ENCODE measurements at places on chromosomes 6 and 20.

GRCh38 chr6:109024784-109025183 is 69.9 kb downstream of the SESN1 start:
- DNase-seq = no peak

DNA sequence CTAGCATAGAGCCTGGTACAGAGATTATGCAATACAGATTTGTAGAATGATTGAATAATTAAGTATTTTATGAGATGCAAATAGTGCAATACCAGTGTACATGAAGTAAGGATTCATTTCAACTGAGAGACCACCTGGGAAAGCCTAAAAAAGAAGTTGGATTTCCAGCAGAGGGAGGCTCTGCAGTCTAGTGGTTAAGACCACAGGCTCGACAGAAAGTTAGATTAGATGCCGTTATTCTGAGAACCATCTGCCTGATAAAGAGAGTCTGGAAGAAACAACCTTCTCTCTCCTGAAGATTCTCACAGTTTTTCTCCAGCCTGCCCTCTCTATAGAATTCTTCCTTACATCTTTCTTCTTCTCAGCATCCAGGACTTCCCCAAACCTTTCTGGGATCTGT is 13.6 kb upstream of the TNFRSF21 start:
- no peak for DNase-seq

- no peak for DNase-seq
Measured at GRCh38 chr6:69097948-69098347, 462.9 kb downstream of the ADGRB3 start.

DNA sequence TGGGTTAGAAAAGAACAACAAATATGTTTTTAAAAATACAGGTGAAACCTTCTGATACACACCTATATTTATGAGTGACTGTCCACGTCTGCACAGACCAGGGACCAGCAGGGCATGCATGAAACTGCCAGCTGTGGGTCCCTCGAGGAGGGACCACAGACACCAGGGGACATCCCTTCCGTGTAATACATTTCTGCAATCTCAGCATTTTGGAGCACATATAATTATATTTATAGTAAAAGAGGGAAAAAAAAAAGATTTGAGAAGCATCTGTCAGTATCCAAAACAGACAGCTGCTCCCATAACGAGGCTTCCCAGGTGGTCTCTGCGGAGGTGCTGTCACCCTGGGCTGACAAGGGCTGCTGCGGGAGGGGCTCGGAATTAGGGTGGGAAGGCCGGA is 40.2 kb downstream of the PMEPA1 start:
- no peak for DNase-seq

DNA sequence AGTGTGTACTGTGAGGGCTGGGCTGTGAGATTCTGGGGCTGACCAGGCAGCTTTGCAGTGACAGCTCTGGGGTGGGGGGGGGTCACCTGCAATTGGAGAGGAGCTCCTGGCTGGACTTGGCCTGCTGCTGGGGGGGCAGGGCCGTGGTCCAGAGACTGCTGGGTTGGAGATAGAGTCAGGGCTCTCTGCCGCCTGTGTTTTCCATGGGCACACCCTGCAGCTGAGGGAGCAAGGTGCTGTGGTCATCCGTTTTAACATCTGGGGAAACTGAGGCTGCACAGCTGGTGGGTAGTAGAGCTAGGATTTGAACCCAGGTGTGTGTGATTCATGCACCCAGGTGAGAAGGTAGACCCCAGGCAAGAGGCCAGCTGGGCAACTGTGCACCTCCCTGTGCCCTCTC is 7.3 kb downstream of the DLGAP4 start:
- DNase-seq = peak; percentile 4

- DNase-seq = no peak
Measured at GRCh38 chr6:4612636-4613171, 163.5 kb upstream of the CDYL start.

GRCh38 chr20:60473211-60473610 is 515.0 kb downstream of the CDH26 start:
- DNase-seq = no peak

DNA sequence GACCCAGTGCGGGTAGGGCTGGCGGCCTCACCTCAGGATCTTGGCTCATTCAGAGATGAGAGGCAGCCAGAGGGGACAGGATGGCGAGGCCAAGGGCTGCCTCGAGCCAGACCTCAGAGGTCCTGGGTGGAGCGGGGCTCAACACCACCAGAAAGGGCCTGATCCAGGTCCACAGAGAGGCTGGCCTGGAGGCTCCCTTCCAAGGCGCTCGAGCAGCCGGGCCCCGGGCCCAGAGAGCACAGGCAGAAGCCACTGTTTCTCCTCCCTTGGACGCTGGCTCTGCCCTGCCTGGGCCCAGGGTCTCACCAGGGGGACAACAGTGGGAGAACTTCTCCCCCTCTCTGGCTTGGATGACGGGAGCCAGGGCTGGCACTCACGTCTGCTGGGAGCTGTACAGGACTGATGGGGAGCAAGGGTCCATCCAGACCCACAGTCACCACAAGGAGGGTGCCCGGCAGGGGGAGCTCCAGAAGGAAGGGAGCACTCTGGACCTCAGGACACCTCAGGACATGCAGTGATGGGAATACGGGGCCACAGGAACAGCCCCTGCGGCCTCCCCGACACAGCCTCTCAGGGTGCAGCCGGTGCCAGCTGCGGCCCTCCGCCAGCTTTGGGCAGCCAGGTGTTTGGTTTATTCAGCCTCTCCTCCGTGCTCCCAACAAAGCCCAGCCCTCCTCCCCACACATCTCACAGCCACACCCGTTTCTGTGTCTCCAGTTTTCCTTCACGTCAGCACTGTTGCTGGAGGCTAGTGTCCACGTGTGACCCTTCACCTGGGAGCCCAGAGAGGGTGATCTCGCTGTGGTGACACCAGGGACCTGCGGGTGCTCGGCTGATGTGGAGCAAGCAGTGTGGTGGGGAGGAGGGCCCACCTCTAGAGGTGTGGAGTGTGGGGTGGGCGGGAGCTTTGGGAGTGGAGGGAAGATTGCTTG is 8.7 kb downstream of the RPS21 start:
- no peak for DNase-seq

- no peak for DNase-seq
Measured at GRCh38 chr6:125231133-125231532, 70.6 kb downstream of the HDDC2 start.

DNA sequence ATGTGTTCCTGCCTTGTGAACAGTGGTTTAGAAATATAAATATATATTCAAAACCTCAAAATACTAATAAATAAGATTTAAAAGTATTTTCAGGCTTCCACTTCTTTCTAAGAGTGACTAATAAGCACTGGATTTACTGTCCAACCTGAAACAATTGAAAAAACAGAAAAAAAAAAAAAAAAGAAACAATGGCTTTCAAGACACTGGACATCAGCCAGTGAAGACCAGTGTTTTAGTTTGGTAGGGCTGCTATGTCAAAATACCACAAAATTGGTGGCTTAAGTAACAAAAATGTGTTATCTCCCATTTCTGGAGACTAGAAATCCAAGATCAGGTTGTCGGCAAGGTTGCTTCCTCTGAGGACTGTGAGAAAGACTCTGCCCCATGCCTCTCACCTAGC is 101.4 kb upstream of the PDE7B start:
- no peak for DNase-seq

- no peak for DNase-seq
Measured at GRCh38 chr20:33267701-33268100, 15.3 kb upstream of the BPIFB1 start.

GRCh38 chr6:168016721-168017525 is 19.5 kb downstream of the KIF25 start:
- DNase-seq = no peak

GRCh38 chr20:50551288-50551687 is 41.1 kb downstream of the PTPN1 start:
- DNase-seq = no peak

- no peak for DNase-seq
Measured at GRCh38 chr20:45318386-45318939, 10.4 kb upstream of the MATN4 start.

- no peak for DNase-seq
Measured at GRCh38 chr6:53398247-53399026, 49.7 kb upstream of the ELOVL5 start.

DNA sequence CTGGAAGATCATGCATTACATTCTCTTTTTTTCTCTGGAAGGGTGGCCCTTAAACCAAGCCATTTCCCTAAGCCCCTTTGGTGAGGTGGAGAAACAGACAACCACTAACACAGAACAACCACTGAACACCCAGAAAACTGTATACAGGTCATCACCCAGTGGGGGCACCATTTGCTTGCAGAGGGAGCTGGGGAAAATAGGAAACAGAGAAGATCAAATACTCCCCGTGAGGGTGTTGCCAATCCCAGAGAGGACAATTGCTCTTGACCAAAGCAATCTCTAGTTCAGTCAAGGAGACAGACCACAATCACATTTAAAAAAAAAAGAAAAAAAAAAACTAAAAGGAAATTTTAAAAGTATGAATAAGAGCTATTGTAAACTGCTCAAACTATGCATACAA is 865 bp upstream of the DAAM2 start:
- DNase-seq = no peak

- no peak for DNase-seq
Measured at GRCh38 chr6:7919871-7920270, 9.3 kb upstream of the TXNDC5 start.

GRCh38 chr6:20604159-20604558 is 69.9 kb downstream of the CDKAL1 start:
- DNase-seq = no peak

- no peak for DNase-seq
Measured at GRCh38 chr20:15278041-15278440, 940.6 kb upstream of the FLRT3 start.

- no peak for DNase-seq
Measured at GRCh38 chr20:39605908-39606307, 643.8 kb downstream of the DHX35 start.

GRCh38 chr6:162306616-162307015 is 420.9 kb downstream of the PRKN start:
- DNase-seq = no peak

DNA sequence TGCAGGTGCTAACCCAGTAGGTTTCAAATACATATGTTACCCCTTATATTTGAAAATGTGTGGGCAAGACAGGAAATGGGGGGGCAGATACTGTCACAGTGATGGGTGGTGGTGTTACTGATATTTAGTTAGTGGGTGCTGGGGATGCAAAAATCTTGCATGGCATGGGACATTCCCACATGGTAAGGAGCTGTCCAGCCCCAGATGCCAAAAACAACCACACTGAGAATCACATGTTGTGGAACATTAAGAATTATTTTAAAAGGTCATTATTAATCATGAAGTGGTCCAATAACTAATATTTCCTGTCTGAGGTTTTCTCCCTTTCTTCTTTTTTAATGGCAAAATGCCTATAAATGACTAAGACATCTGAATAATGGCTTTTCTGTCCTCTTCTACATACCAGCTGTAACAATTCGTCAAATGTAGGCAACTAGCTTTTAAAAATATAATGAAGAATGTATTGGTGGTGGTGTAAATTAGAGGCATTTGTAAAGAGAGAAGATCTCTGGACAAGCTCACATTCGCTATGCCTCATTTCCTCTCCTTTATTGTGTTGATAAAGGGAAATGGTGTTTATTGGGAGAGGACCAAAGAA is 57.3 kb upstream of the SLC35B3 start:
- DNase-seq = no peak

- DNase-seq = no peak
Measured at GRCh38 chr6:11848346-11848651, 69.7 kb upstream of the ADTRP start.

- DNase-seq = no peak
Measured at GRCh38 chr6:116461331-116461931, at the start of gene CALHM6. Gene CALHM6, plus strand, starts transcription at chr6:116461375. Its CDS starts 555 bp downstream, at chr6:116461930.

DNA sequence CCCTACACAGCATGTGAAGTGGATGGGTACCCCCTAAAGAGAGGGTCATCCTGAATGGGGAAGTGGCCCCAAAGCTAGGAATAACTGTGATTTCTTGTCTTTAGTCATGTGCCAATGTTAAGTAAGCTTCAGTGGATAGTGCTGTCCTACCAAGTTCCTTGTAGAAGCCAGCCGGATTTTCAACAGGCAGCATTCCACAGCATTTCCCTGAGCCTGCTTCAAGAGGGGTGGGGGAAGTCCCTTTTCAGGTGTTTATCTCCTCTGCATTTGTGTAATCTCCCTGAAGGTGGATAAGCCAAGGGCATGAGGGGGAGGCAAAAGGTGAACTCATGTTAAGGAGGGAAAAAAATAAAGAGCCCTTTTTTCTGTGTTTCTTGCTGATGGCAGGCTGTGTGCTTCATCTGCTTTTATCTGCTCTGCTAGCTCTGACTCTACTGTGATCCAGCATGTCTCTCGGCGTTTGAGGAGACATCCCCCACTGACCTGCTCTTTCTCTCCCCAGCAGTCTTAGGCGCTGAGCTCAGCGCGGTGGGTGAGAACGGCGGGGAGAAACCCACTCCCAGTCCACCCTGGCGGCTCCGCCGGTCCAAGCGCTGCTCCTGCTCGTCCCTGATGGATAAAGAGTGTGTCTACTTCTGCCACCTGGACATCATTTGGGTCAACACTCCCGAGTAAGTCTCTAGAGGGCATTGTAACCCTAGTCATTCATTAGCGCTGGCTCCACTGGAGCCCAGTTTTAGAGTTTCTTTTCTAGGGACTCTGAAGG is 1.9 kb downstream of the EDN1 start:
- no peak for DNase-seq

DNA sequence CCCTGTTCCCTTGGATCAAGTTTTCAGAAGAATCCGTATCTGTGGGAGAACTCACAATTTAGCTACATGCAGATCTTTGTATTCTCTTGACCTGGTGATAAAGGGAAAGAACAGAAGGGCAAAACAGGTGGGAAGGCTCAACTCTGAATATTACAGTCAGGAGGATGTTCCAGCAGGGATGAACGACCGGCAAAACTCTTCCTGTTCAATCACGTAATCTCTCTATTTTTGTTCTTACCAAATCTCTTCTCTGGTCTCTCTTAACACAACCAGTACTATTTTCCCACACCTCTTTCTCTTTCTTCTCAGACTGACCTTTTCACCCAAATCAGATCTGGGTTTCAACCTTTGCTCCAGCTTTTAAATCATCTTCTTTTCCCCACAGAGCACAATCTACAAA is 371.4 kb downstream of the BTBD9 start:
- no peak for DNase-seq

DNA sequence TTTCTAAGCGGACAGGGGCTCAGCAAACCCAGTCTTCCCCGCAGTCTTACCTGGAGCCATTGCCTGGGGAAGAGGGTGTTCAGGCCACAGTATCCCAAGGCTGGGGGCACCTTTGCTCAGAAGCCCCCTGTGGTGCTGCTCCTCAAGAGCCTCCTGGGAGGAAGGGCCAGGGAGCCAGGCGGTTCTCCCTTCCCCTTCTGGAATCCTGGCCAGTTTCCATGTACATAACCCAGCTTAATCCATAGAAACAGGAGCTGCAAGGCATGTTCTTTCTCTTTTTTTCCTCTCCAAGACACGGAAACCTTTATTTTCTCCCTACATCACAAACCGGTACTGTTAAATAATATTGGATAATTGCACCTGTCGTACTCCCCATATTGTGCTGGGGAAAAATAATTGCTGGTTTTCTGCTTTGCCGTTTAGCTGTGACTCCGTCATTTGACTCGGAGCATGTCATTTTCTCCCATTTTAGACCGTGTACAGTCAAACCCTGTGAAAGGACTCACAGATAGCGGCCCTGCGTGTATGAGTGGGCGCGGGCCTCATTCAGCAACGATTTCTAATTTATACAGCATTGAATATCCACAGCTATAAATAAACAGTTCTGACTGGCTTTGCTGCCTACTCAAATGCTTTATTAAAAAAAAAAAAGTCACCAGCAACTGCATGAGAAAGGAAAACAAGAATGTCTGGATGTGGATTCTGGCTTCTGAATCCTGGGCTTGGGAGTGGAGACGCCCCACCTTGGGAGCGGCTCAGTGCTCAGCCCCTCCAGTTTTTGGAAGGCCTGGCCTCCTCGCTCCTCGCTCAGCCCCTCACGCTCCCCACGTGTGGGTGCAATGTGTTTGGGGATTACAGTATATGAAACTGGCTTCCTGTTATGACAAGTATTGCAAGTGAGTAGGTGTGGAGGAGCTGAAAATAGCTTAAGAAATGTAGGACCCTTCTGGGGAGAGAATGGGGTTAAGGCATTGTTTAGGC is 67.3 kb downstream of the ADTRP start:
- no peak for DNase-seq
